ENCODE measurements at places on chromosomes 7 and 10. TPM values are rescaled to one million over a fixed set of nuclear protein-coding genes. Genes with fewer than 3 reads are reported as not detected.

GIMAP5 gene
- 44.1 TPM for total RNA-seq

CACNB2 gene
- total RNA-seq, result not detected

RAPGEF5 gene
- 0.10 TPM for total RNA-seq

KLLN gene
- 0.21 TPM for total RNA-seq

GIMAP8 gene
- total RNA-seq, result 12.0 TPM

MCU gene
- 12.6 TPM for total RNA-seq

NOS3 gene
- 9.4 TPM for total RNA-seq

IKZF1 gene
- total RNA-seq, result 301 TPM

FAM107B gene
- total RNA-seq, result 399 TPM
